ENCODE measurements at places on chromosomes 4 and X. TPM values are rescaled to one million over a fixed set of nuclear protein-coding genes. Genes with fewer than 3 reads are reported as not detected.
A peak's percentile ranks its signal among the peaks of the same experiment; 100 is the strongest.

Gene UGT2B15
- not detected for total RNA-seq

DNA sequence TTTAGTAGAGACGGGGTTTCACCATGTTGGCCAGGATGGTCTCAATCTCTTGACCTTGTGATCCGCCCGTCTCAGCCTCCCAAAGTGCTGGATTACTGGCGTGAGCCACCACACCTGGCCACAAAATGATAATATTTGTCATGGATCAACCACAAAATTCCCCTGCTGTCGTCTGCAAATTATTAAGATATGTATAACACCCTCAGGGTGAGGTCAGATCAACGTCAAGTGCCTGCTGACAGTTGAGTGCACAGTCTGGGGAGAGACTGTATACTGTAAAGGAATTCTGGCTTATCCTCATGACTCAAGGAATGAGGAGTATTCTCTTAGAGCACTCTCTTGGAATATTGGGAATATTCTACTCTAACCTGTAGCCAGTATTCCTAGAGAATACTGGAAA lies 11.2 kb downstream of the EPGN start:
- H3K36me3 ChIP-seq: no peaks in the 10 kb centered on the region
- no peak overlapping the region for H3K27ac ChIP-seq
- H3K4me1 ChIP-seq: no peaks in the 10 kb centered on the region

DNA sequence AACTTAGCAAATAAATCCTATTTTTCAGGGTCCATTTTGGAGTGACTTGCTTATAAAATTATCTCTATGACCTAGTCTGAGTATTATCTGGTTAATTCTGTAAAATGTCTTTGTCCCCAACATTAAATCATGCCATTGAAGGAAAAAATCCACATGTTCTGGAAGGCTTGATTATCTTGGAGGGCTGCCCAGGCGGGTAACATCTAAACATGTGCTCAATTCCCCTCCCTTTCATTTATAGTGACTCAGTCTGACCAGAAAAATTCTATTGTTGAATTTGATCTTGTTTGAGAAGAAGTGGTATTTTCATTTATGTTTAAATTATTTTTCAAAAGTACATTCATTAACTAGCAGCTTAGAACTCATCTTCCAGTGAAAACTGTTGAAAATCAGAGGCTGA lies 55.4 kb upstream of the SLC10A7 start:
- H3K27ac ChIP-seq: no peak overlapping the region
- no peaks in the 10 kb centered on the region for H3K27me3 ChIP-seq
- H3K4me3 ChIP-seq: no peak overlapping the region
- H3K36me3 ChIP-seq: no peaks in the 10 kb centered on the region

Gene FLNA
- 2,337 TPM for total RNA-seq

Gene GRID2
- 0.09 TPM for total RNA-seq

GRCh38 chr4:182616476-182616875 lies 300.7 kb downstream of the DCTD start:
- H3K4me1 ChIP-seq: no peaks in the 10 kb centered on the region
- H3K36me3 ChIP-seq: no peaks in the 10 kb centered on the region
- no peak overlapping the region for H3K27ac ChIP-seq
- DNase-seq: no peak
- no peak overlapping the region for H3K4me3 ChIP-seq

GRCh38 chrX:119870626-119871131 lies 854 bp downstream of the RNF113A start:
- peak; percentile 8 for DNase-seq
- no peaks in the 10 kb centered on the region for H3K36me3 ChIP-seq
- peak overlapping the region; percentile 83 for H3K27ac ChIP-seq
- no peaks in the 10 kb centered on the region for H3K4me1 ChIP-seq

Gene PDZD4
- 7.2 TPM for total RNA-seq

GRCh38 chr4:28744066-28744465 lies 1883.4 kb downstream of the STIM2 start:
- no peaks in the 10 kb centered on the region for H3K4me1 ChIP-seq
- no peaks in the 10 kb centered on the region for H3K36me3 ChIP-seq

- no peaks in the 10 kb centered on the region for H3K4me1 ChIP-seq
- no peaks in the 10 kb centered on the region for H3K27me3 ChIP-seq
- DNase-seq: no peak
- H3K4me3 ChIP-seq: no peak overlapping the region
These were observed 95.9 kb upstream of the STX18 start for GRCh38 chr4:4637710-4638109.

Gene GPR143
- 2.4 TPM for total RNA-seq

DNA sequence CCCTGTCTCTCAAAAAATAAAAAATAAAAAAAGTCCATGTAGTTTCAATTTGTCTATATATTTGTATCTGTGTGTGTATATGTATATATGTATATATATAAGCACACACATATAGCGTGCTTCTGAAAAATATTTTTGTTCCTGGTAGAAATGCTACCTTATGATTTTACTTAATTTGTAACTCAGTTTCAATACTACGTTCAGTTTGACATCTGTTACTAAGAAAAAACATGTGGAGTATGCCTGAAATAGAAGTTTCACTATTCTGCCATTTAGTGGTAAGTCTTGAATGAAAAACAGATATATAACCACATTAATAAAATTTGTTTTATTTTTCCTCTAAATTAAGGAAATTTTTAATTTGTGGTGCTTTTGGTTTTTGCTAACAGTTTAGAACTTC lies 14.2 kb downstream of the FSTL5 start:
- H3K4me3 ChIP-seq: no peak overlapping the region
- no peaks in the 10 kb centered on the region for H3K27me3 ChIP-seq
- H3K27ac ChIP-seq: no peak overlapping the region
- no peaks in the 10 kb centered on the region for H3K4me1 ChIP-seq

- no peaks in the 10 kb centered on the region for H3K36me3 ChIP-seq
- no peaks in the 10 kb centered on the region for H3K4me1 ChIP-seq
- H3K27ac ChIP-seq: no peak overlapping the region
These were observed 2.0 kb upstream of the TEC start for GRCh38 chr4:48271626-48272025.

- DNase-seq: no peak
- H3K4me1 ChIP-seq: no peaks in the 10 kb centered on the region
- H3K27ac ChIP-seq: no peak overlapping the region
- H3K4me3 ChIP-seq: no peak overlapping the region
- H3K36me3 ChIP-seq: no peaks in the 10 kb centered on the region
These were observed 314.1 kb downstream of the PPP1R2C start for GRCh38 chrX:42463706-42464490.

GRCh38 chr4:16667464-16667863 lies 231.0 kb downstream of the LDB2 start:
- H3K27me3 ChIP-seq: no peaks in the 10 kb centered on the region
- H3K4me3 ChIP-seq: no peak overlapping the region
- H3K36me3 ChIP-seq: no peaks in the 10 kb centered on the region
- no peak overlapping the region for H3K27ac ChIP-seq

DNA sequence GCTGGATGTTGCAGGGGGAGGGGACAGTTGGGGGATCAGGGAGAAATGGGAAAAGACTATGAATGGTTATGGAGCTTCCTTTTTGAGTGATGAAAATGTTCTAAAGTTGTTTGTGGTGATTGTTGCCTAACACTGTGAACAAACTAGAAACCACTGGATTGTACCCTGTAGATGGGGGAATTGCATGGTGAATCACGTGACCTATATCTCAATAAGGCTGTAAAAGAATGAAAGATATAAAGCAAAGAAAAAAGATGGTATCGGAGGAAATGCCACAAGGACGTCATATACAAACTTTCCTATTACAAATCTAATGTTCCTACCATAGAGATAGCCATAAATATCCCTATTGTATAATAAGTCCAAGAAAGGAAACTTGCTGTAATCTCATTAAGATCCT lies 20.6 kb upstream of the CT55 start:
- H3K36me3 ChIP-seq: no peaks in the 10 kb centered on the region
- no peaks in the 10 kb centered on the region for H3K27me3 ChIP-seq
- DNase-seq: no peak
- no peak overlapping the region for H3K4me3 ChIP-seq
- H3K4me1 ChIP-seq: no peaks in the 10 kb centered on the region
- H3K27ac ChIP-seq: no peak overlapping the region

- H3K4me3 ChIP-seq: no peak overlapping the region
- no peaks in the 10 kb centered on the region for H3K4me1 ChIP-seq
- H3K27ac ChIP-seq: no peak overlapping the region
- no peak for DNase-seq
These were observed 11.7 kb downstream of the TRMT2B start for GRCh38 chrX:101040197-101040596.
